ENCODE measurements at places on chromosomes 5 and 9. TPM values are rescaled to one million over a fixed set of nuclear protein-coding genes. Genes with fewer than 3 reads are reported as not detected.

PCDHB15 gene
- 1.1 TPM for total RNA-seq

RANBP3L gene
- not detected for total RNA-seq

STK32A gene
- total RNA-seq: 29.5 TPM

NTNG2 gene
- not detected for total RNA-seq

GPBP1 gene
- 105 TPM for total RNA-seq

C9orf72 gene
- 9.7 TPM for total RNA-seq

IZUMO3 gene
- not detected for total RNA-seq

PTAR1 gene
- total RNA-seq: 40.9 TPM

LRRC14B gene
- total RNA-seq: not detected

EIF4EBP3 gene
- total RNA-seq: 14.1 TPM

ABCA2 gene
- total RNA-seq: 50.7 TPM

EMB gene
- 44.4 TPM for total RNA-seq

GRCh38 chr9:87189006-87189405 is 241.7 kb upstream of the GAS1 start:
- H3K4me1 ChIP-seq: peaks cover under 1% of the 10 kb centered on the region
- DNase-seq: no peak
- H3K36me3 ChIP-seq: no peaks in the 10 kb centered on the region
- H3K27me3 ChIP-seq: peaks cover 65% of the 10 kb centered on the region
- H3K27ac ChIP-seq: no peak overlapping the region

DNA sequence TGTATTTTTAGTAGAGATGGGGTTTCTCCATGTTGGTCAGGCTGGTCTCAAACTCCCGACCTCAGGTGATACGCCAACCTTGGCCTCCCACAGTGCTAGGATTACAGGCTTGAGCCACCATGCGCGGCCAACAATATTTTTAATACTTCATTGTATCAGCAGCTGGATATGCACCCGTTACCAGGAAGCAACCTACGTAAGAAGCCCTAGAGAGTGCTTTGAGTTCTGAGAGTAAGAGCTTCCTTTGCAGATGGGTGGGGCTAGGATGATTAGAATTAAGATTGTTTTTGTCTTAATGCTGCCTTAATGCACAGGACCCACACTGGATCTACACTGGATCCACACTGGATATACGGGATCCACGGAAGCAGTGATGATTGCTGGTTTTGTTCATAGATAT is 123.9 kb upstream of the ABCA1 start:
- H3K4me3 ChIP-seq: no peak overlapping the region
- DNase-seq: no peak
- no peaks in the 10 kb centered on the region for H3K27me3 ChIP-seq
- peaks cover 29% of the 10 kb centered on the region for H3K4me1 ChIP-seq
- H3K27ac ChIP-seq: no peak overlapping the region

- no peak overlapping the region for H3K27ac ChIP-seq
- peaks cover 28% of the 10 kb centered on the region for H3K4me1 ChIP-seq
- no peaks in the 10 kb centered on the region for H3K27me3 ChIP-seq
- peaks cover 15% of the 10 kb centered on the region for H3K36me3 ChIP-seq
- no peak overlapping the region for H3K4me3 ChIP-seq
Observed at GRCh38 chr9:113521693-113522255, 58.2 kb downstream of the RGS3 start.

GRCh38 chr5:134227259-134227658 is 1.4 kb upstream of the PPP2CA start:
- H3K4me1 ChIP-seq: peaks cover 29% of the 10 kb centered on the region
- DNase-seq: peak; percentile 63
- no peaks in the 10 kb centered on the region for H3K27me3 ChIP-seq
- H3K4me3 ChIP-seq: peak overlapping the region; percentile 93
- peaks cover 51% of the 10 kb centered on the region for H3K36me3 ChIP-seq

GRCh38 chr9:108800632-108801099 is 55.1 kb downstream of the ACTL7B start:
- H3K27ac ChIP-seq: no peak overlapping the region
- no peak overlapping the region for H3K4me3 ChIP-seq
- H3K27me3 ChIP-seq: no peaks in the 10 kb centered on the region
- no peaks in the 10 kb centered on the region for H3K36me3 ChIP-seq
- no peak for DNase-seq
- no peaks in the 10 kb centered on the region for H3K4me1 ChIP-seq

DNA sequence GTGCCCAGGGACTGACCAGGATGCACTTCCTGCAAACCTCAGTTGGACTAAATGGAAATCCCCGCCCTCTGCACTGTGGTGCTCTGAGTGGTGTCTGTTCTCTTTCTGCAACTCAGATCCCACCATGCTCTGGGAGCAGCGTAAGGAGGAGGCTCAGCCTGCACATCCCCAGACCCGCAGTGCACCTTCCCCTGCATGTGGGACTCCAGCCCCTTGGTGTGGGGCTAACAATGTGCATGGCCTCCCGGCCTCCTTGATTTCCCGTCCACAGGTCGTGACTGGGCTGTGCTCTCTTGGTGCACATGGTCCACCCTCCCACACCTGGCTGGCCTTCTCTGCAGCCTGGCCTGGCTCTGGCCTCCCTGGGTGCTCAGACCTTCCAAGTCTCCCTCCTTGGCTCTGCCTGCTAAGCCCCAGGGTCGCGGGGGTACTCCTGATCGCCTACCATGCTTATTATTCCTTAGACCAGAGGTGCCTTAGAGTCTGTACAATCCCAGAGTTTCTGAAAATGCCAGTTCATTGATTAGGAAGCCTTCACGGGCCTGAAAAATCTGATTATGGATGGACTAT is 397.5 kb downstream of the IRX2 start:
- no peak overlapping the region for H3K27ac ChIP-seq
- H3K36me3 ChIP-seq: no peaks in the 10 kb centered on the region
- H3K4me1 ChIP-seq: no peaks in the 10 kb centered on the region
- no peak overlapping the region for H3K4me3 ChIP-seq
- no peak for DNase-seq

- H3K27me3 ChIP-seq: no peaks in the 10 kb centered on the region
- no peak overlapping the region for H3K4me3 ChIP-seq
- DNase-seq: no peak
- H3K36me3 ChIP-seq: no peaks in the 10 kb centered on the region
- no peak overlapping the region for H3K27ac ChIP-seq
Observed at GRCh38 chr5:78827725-78828124, 157.4 kb downstream of the ARSB start.

GRCh38 chr5:122377026-122377425 is 65.0 kb downstream of the SNCAIP start:
- H3K4me1 ChIP-seq: no peaks in the 10 kb centered on the region
- no peak for DNase-seq
- H3K4me3 ChIP-seq: no peak overlapping the region
- H3K36me3 ChIP-seq: no peaks in the 10 kb centered on the region
- peaks cover 17% of the 10 kb centered on the region for H3K27me3 ChIP-seq

DNA sequence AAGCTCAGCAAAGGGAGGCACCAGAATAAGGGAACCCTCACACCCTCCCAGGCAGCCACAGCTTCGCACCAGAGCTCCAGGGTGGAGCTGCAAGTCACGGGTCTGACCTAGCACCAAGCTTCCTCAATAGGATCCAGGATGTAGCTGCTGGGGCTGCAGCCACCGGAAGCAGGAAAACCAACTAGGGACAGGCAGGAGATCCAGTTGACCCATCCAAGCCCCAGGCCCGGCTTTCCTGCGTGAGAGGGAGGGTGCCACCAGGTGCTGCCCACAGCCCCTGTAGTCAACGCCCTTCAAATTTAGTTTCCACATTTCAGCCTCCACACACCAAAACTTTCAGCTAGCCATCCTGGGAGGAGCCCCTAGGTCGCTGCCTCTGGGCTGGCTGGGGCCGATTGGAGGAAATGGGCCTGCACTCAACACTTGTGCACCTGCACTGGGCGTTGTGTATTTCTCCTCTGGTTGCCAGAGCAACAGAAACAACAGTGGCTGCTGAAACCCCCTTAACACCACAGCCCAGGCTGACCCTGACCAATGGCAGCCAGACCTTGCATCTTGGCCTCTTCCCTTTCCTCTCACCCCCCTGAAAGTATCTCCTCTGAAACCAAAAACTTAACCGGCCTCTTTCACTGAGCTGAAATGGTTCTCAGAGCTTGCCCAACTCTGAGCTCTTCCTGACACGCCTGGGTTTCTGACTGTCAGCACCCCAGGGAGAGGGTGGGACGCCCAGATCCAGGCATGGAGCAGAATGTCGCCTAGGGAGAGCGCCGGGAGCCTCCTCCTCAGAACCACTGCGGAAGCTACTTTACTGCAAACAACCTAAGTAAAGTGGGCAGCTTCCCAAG is 226.5 kb upstream of the MAP3K1 start:
- no peaks in the 10 kb centered on the region for H3K4me1 ChIP-seq
- H3K36me3 ChIP-seq: no peaks in the 10 kb centered on the region
- H3K4me3 ChIP-seq: no peak overlapping the region

DNA sequence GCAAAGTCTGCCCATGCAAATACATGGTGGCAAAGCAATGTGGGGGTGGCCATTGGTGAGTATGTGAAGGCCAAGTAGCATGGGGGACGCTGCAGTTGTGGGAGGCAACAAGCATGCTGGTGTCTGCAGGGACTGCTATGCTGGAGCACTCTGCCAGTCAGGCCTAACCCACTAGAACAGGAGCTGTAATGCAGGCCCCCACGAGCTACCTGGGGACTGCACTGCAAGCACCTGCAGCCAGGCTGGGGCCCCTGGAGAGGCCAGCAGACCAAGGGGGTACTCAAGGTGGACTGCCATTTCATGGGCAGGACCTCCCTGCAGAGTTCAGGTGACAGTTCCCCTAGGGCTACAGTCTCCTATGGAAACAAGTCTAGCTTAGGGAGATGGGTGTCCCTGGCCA is 183.8 kb upstream of the PDE4D start:
- no peak for DNase-seq
- no peaks in the 10 kb centered on the region for H3K4me1 ChIP-seq
- no peak overlapping the region for H3K4me3 ChIP-seq
- no peaks in the 10 kb centered on the region for H3K36me3 ChIP-seq

DNA sequence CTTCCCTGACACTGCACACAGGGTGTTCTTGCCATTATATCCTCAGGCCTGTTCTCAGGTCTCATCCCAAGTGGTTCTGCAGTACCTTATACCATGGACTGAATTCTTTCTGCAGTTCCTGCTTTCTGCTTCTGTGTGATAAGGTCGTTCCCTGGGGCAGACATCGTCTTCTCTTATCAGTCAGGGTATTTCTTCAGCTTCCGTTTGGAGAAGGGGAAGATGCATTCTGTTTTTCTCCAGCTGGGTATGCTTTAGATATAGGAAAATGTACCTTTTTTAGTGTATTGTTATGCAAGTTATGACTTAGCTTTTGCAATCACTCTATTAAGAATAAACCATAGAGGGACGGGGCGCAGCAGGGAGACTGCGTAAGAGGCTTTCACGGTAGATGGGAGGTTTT is 31.1 kb downstream of the RALGPS1 start:
- no peaks in the 10 kb centered on the region for H3K4me1 ChIP-seq
- H3K36me3 ChIP-seq: peaks cover 2% of the 10 kb centered on the region
- H3K27me3 ChIP-seq: no peaks in the 10 kb centered on the region
- DNase-seq: no peak

GRCh38 chr9:134833294-134833880 is 47.2 kb upstream of the FCN2 start:
- no peak overlapping the region for H3K4me3 ChIP-seq
- no peak overlapping the region for H3K27ac ChIP-seq
- H3K27me3 ChIP-seq: no peaks in the 10 kb centered on the region
- no peak for DNase-seq
- no peaks in the 10 kb centered on the region for H3K4me1 ChIP-seq
